Upper lobe of left lung (tissue), 6 donors: ENCODE measurements at places on chromosomes 4 and X.
A peak's percentile ranks its signal among the peaks of the same experiment; 100 is the strongest.

- no peak for DNase-seq
- H3K4me1 ChIP-seq: no peaks in the 10 kb centered on the region
- H3K27me3 ChIP-seq: no peaks in the 10 kb centered on the region
- no peaks in the 10 kb centered on the region for H3K36me3 ChIP-seq
- no peak overlapping the region for H3K27ac ChIP-seq
Observed at GRCh38 chr4:54971474-54971950, 153.9 kb downstream of the KDR start.

GRCh38 chr4:20658456-20658855 is 41.8 kb upstream of the PACRGL start:
- H3K27me3 ChIP-seq: no peaks in the 10 kb centered on the region
- no peak overlapping the region for H3K4me3 ChIP-seq
- no peaks in the 10 kb centered on the region for H3K36me3 ChIP-seq
- no peaks in the 10 kb centered on the region for H3K4me1 ChIP-seq
- H3K27ac ChIP-seq: no peak overlapping the region

- H3K36me3 ChIP-seq: no peaks in the 10 kb centered on the region
- H3K4me1 ChIP-seq: no peaks in the 10 kb centered on the region
- peak; percentile 85 for DNase-seq
- H3K4me3 ChIP-seq: no peak overlapping the region
- H3K27me3 ChIP-seq: no peaks in the 10 kb centered on the region
Observed at GRCh38 chr4:1026115-1026514, 14.7 kb downstream of the FGFRL1 start.

GRCh38 chr4:42915484-42915883 is 23.0 kb downstream of the GRXCR1 start:
- no peak overlapping the region for H3K27ac ChIP-seq
- H3K36me3 ChIP-seq: no peaks in the 10 kb centered on the region
- DNase-seq: no peak
- no peak overlapping the region for H3K4me3 ChIP-seq

GRCh38 chr4:174041555-174042105 is 241.8 kb downstream of the FBXO8 start:
- no peak overlapping the region for H3K27ac ChIP-seq
- H3K36me3 ChIP-seq: no peaks in the 10 kb centered on the region
- no peak overlapping the region for H3K4me3 ChIP-seq
- no peaks in the 10 kb centered on the region for H3K27me3 ChIP-seq

DNA sequence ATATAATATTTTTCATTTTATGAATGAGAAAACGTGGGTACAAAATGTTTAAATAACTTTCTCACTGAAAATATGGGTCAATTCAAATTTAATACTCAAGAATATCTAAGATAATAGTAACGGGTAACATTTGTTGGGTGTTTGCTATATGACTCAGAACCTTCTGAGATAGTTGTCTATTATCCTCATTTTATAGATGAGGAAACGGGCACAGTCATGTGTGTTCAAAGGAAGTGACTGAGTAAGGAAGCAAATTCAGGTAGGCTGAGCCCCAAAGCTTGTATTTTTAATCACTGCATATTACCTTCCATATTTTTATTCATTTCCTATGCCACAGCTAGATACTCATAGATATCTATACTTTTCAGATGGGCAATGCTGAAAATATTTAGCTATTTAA is 12.2 kb upstream of the CAMK2D start:
- H3K4me3 ChIP-seq: no peak overlapping the region
- no peak overlapping the region for H3K27ac ChIP-seq
- H3K27me3 ChIP-seq: no peaks in the 10 kb centered on the region

GRCh38 chr4:108382751-108383150 is 214.0 kb upstream of the LEF1 start:
- no peak overlapping the region for H3K27ac ChIP-seq
- H3K36me3 ChIP-seq: no peaks in the 10 kb centered on the region
- no peak for DNase-seq

DNA sequence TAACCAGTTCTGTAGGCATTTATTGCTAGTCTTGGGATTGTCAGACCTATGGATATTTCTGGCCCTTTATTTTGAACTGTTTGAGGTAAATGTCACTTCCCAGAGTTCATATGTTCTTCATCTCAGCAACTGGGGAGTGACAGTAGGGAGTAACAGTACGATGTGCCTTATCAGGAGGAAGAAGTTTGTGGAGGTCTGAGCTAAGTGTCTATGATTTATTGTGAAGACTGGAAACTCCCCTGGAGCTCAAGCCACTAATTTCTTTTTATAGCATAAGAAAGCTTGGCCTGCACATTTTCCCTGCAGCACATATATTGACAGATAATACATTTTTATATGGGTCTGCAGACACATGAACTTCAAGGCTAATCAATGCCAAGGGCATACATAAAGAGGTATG is 383.8 kb downstream of the GRXCR1 start:
- H3K27ac ChIP-seq: no peak overlapping the region
- H3K4me1 ChIP-seq: no peaks in the 10 kb centered on the region
- no peak overlapping the region for H3K4me3 ChIP-seq
- no peaks in the 10 kb centered on the region for H3K36me3 ChIP-seq
- no peak for DNase-seq
- H3K27me3 ChIP-seq: no peaks in the 10 kb centered on the region

DNA sequence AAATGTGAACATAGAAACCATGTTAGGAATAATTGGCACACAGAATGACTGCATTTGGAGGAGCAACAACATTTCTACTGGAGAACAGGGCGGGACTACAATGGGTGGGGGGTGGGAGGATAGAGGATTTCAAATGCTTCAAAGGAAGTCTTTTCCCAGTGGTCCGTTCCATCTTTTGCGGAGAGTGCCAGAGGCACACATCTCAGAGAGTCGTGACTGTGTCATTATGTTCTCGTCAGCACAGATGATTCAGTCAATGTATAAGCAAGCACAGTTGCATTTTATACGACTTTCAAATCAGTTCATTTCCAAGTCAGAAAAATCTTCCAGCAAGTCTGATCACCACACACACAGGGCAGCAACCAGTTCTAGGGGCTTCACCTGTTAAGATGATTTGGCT is 22.7 kb upstream of the GPR50 start:
- no peaks in the 10 kb centered on the region for H3K36me3 ChIP-seq
- no peak overlapping the region for H3K27ac ChIP-seq
- H3K27me3 ChIP-seq: no peaks in the 10 kb centered on the region
- H3K4me1 ChIP-seq: no peaks in the 10 kb centered on the region
- H3K4me3 ChIP-seq: no peak overlapping the region

DNA sequence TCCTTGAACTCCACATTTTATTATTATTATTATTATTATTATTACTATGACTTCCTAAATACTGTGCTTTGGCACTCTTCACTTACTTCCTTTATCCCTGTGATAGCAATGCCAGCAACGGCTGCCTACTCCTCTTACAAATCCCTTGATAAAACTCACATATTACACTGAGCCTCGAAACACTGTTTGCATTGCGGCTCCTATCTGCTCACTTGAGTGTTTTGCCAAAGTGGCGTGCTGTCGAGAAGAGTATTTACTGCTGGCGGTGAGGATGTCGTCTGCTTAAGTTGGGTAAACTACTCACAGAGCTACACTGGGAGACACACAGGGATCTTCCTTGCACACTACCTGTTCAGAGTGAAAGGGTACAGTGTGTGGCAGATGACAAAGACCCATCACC is 143.4 kb upstream of the VCX3A start:
- no peak overlapping the region for H3K27ac ChIP-seq
- no peak overlapping the region for H3K4me3 ChIP-seq
- H3K36me3 ChIP-seq: no peaks in the 10 kb centered on the region
- no peaks in the 10 kb centered on the region for H3K4me1 ChIP-seq
- no peaks in the 10 kb centered on the region for H3K27me3 ChIP-seq

DNA sequence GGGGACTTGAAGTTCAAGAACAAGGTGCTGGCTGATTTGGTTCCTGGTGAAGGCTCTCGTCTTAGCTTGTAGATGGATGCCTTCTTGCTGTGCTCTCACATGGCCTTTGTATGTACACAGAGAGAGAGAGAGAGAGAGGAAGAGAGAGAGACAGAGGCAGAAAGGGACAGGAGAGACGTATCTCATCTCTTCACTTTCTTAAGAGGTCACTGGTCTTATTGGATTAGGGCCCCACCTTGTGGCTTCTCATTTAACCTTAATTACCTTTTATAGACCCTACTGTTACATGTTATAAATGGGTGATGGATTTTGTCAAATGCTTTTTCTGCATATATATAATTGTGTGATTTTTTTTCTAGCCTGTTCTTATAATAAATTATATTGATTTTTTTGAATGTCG is 1444.2 kb downstream of the ADGRL3 start:
- H3K4me3 ChIP-seq: no peak overlapping the region
- no peak overlapping the region for H3K27ac ChIP-seq
- no peaks in the 10 kb centered on the region for H3K27me3 ChIP-seq
- DNase-seq: no peak
- H3K4me1 ChIP-seq: no peaks in the 10 kb centered on the region
- H3K36me3 ChIP-seq: no peaks in the 10 kb centered on the region

DNA sequence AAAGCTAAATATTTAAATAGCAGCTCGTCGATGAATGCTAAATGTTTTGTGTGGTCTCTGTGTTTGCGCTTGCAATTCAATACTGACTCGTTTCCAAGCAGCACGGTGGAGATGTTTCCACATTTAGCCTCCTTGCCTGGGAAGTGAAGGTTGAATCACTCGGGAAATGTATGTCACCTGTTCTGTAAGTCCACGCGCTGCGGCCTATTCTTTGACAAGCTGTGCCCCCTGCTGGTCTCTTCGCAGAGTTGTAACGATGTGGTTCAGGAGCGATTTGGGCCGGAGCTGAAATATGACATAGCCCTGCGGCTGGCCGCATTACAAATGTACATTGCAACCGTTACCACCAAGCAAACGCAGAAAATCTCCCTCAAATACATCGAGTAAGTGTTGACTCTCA is 89.6 kb upstream of the PRPS2 start:
- no peak overlapping the region for H3K27ac ChIP-seq
- H3K27me3 ChIP-seq: no peaks in the 10 kb centered on the region
- no peaks in the 10 kb centered on the region for H3K4me1 ChIP-seq
- peak; percentile 58 for DNase-seq
- H3K4me3 ChIP-seq: no peak overlapping the region

DNA sequence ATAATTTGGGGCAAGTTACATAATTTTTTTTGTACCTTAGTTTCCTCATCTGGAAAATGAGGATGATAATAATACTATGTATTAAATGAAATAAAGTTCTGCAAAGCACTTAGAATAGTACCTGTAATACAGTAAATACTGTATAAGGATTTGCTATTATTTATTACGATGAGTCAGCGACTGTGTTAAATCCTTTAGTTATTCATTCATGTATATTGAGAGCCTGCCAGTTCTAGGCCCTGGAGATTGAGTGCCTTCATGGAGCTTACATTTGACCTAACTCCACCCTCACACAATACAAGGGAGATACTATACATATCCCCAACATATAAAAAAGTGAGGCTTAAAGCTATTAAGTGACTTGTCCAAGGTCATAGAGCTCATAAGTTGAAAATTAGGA is 67.0 kb upstream of the CITED1 start:
- no peak for DNase-seq
- H3K36me3 ChIP-seq: no peaks in the 10 kb centered on the region
- no peaks in the 10 kb centered on the region for H3K27me3 ChIP-seq
- H3K27ac ChIP-seq: no peak overlapping the region
- no peaks in the 10 kb centered on the region for H3K4me1 ChIP-seq

DNA sequence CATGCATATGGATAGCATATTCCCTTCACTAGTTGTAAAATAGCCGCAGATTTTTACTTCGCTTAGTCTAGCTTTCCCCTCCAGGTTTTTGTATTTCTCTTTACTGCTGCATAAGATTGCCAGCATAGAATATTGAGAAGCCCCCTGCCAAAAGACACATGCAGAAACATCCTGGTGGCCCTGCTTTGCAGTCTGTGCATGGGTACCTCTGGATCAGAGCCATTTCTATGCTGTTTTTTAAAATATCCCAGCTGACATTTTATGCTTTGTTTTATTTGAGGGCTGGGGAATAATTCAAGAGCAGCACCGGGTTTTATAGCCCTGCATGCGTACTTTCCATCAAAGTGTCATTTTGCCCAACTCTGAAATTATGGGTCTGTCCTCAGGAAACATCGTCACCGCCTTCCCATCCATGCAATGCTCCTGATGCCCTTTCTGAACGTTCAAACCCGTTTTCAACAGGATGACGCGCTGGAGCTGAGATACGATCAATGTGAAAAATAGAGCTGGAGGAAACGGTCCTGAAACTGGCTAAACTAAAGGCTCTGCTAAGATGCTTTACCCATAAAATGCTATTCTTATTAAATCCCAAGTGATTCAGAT is 314.3 kb downstream of the EVC2 start:
- no peaks in the 10 kb centered on the region for H3K36me3 ChIP-seq
- no peak overlapping the region for H3K27ac ChIP-seq
- no peaks in the 10 kb centered on the region for H3K4me1 ChIP-seq

- no peak for DNase-seq
- no peak overlapping the region for H3K4me3 ChIP-seq
- no peaks in the 10 kb centered on the region for H3K36me3 ChIP-seq
- no peaks in the 10 kb centered on the region for H3K27me3 ChIP-seq
- no peak overlapping the region for H3K27ac ChIP-seq
- no peaks in the 10 kb centered on the region for H3K4me1 ChIP-seq
Observed at GRCh38 chrX:85506871-85507270, 127.4 kb upstream of the POF1B start.

DNA sequence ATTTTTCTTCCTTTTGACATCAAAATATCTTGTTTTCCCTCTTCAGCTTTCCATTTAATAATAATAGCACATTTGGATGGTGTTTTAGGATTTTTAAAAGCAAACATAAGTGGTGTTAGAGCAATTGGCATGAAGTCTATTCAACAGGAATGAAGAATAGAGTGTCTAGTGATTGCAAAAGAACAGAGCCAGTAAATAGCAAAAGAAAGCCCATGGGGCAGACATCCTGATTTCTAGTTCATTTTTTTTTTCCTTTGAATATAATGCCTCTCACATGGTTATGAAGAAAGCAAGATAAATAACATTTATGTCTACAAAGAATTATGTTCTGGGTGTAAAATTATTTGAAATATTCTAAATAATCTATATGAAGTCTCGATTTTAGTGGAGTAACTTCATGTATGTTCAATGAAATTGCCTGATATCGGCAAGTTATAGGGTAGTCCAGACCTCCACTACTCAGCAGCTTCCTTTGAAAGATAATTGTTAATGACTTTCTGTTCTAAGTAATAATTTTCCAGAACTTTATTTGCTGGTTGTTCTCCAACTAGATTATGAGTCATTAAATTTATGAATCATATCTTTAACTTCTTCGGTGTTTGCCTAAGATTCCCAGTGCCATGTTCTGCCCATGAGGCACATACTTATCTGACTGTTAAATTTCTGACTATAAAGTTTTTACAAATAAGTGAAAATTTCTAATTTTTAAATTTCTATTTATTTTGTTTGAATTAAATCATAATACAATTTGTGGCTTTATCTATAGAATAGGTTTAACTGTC is 587.9 kb downstream of the TLL1 start:
- DNase-seq: no peak
- H3K4me3 ChIP-seq: no peak overlapping the region

- H3K4me3 ChIP-seq: no peak overlapping the region
- no peak overlapping the region for H3K27ac ChIP-seq
- peak; percentile 52 for DNase-seq
- H3K27me3 ChIP-seq: no peaks in the 10 kb centered on the region
Observed at GRCh38 chr4:88216395-88216794, 58.0 kb upstream of the ABCG2 start.

- H3K36me3 ChIP-seq: no peaks in the 10 kb centered on the region
- H3K27me3 ChIP-seq: no peaks in the 10 kb centered on the region
- DNase-seq: no peak
- H3K27ac ChIP-seq: no peak overlapping the region
Observed at GRCh38 chr4:181350615-181351415, 892.4 kb upstream of the TENM3 start.

GRCh38 chrX:153190381-153190780 is 11.3 kb downstream of the MAGEA1 start:
- no peak overlapping the region for H3K27ac ChIP-seq
- H3K4me3 ChIP-seq: no peak overlapping the region
- no peak for DNase-seq
- H3K36me3 ChIP-seq: no peaks in the 10 kb centered on the region
